CD4-positive, alpha-beta T cell treated with Interleukin-17A for 1 hour (primary cell): ENCODE measurements at places on chromosomes 6 and 20.

- DNase-seq = peak; percentile 85
Measured at GRCh38 chr6:37021356-37022129, 16.1 kb downstream of the FGD2 start.

DNA sequence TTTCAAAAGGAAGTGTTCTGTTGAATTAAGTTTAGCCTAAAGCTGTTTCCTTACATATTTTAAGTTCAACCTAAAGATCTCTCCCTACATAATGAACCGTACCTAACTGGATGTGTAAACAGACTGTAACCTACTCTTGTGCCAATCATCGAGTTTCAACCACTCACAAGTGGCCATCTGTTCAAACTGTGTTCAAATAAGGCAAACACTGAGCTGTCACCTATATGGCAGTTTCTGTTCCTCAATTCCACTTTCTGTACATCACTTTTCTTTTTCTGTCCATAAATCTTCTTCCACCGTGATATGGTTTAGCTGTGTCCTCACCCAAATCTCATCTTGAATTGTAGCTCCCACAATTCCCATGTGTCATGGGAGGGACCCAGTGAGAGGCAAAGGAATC lies 428.6 kb downstream of the HACE1 start:
- DNase-seq = no peak

- no peak for DNase-seq
Measured at GRCh38 chr6:33744895-33745546, 1.7 kb downstream of the IP6K3 start.

GRCh38 chr6:96164802-96165201 lies 149.0 kb downstream of the FUT9 start:
- no peak for DNase-seq

GRCh38 chr6:3902871-3903648 lies 53.9 kb downstream of the FAM50B start:
- no peak for DNase-seq

- no peak for DNase-seq
Measured at GRCh38 chr20:63946986-63947637, 9.1 kb downstream of the UCKL1 start.

DNA sequence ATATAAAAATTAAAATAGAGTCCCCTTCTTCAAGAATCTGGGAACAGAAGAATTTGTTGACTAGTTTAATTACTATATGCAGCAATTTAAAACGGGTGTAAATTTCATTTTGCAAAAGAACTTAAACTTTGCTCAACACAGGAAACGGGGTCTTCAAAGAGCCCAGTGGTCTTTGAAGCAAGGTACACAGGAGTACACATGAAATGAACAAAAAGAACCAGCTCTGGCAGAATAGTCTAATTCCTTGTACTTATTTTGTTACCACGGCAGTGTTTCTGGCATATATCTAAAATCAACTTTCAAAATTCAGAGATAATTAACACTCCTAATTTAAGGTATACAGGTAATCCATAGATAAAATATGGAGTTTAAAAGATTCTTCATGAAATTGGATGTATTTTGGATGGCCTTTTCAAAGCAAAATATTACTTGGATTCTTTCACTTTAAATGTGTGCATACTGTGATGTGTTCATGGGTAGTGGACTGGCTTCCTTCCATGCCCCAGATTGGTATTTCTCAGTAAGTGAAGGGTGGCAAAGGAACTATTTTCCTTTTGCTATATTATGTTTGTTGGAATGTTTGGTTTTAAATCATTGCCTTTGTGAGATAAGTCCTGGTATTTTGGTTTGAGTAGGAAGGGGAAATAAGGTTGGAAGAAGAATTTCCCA lies 96.8 kb upstream of the THEMIS start:
- no peak for DNase-seq

GRCh38 chr6:37741757-37742400 lies 44.2 kb upstream of the MDGA1 start:
- DNase-seq = no peak

- DNase-seq = no peak
Measured at GRCh38 chr6:132954936-132955335, 140.6 kb downstream of the RPS12 start.

- no peak for DNase-seq
Measured at GRCh38 chr20:11274141-11274594, 600.4 kb upstream of the JAG1 start.

DNA sequence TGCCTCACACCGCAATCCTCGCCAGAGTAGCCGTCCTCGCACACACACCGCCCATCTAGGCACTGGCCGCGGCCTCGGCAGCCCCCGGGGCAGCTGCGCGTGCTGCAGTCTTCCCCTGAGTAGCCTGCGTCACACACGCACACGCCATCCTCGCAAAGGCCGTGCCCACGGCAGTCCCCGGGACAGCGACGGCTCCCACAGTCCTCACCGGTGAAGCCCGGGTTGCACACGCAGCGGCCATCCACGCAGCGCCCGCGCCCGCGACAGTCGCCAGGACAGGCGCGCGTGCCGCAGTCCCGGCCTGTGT lies 13.1 kb downstream of the TNXB start:
- DNase-seq = no peak

GRCh38 chr20:11497545-11497944 lies 420.1 kb upstream of the BTBD3 start:
- no peak for DNase-seq

GRCh38 chr6:117506907-117507306 lies 24.4 kb downstream of the DCBLD1 start:
- no peak for DNase-seq

- DNase-seq = no peak
Measured at GRCh38 chr20:47544240-47544639, 42.6 kb downstream of the NCOA3 start.

DNA sequence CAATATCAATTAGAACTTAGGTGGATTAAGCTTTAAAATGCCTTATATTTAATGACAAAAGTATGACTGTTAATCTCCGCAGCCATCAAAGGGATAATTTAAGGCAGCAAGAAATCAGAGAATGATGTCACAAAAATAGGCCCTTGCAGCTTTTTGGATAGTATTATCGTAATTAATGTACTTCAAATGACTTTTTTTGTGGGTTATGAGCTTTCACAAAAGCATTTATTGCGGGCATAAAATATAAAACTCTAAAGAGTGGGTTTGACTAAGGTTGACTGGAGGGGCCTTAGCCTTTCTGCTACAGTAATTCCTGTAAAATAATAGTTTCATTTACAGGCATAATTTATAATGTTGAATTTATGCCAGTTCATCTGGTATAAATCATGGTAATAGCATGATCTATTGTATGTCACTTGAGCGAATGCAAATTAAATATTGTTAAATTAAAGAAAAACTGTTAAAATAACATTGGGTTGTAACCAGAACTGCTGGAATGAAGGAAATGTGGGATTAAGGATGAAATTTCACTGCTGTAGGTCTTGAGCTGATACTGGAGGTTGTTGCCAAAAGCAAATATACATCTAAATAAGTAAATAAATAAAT lies 78.5 kb upstream of the ZFP64 start:
- no peak for DNase-seq

- DNase-seq = no peak
Measured at GRCh38 chr6:25944688-25945574, 14.4 kb upstream of the SLC17A2 start.

DNA sequence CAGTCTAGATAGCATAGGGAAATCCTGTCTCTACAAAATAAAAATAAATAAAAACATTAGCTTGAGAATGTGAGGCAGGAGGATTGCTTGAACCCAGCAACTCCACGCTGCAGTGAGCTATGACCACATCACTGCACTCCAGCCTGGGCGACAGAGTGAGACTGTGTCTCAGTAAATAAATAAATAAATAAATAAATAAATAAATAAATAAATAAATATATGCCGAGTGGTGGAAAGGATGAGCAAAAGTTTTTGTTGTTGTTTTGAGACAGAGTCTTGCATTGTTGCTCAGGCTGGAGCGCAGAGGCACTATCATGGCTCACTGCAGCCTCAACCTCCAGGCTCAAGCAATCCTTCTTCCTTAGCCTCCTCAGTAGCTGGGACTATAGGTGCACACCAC lies 53.4 kb downstream of the TFAP2A start:
- DNase-seq = no peak

DNA sequence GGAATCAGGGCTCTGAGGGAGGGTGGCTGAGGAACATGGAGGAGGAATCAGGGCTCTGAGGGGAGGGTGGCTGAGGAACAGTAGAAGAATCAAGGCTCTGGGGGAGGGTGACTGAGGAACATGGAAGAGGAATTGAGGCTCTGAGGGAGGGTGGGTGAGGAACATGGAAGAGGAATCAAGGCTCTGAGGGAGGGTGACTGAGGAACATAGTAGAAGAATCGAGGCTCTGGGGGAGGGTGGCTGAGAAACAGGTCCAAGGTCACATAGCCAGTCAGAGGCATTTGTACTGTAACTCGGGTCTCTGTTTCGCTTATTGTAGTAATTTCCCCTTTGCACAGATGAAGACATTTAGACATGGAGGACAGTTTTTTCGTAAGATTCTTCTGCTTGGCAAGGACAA lies 164.8 kb downstream of the SOBP start:
- no peak for DNase-seq

DNA sequence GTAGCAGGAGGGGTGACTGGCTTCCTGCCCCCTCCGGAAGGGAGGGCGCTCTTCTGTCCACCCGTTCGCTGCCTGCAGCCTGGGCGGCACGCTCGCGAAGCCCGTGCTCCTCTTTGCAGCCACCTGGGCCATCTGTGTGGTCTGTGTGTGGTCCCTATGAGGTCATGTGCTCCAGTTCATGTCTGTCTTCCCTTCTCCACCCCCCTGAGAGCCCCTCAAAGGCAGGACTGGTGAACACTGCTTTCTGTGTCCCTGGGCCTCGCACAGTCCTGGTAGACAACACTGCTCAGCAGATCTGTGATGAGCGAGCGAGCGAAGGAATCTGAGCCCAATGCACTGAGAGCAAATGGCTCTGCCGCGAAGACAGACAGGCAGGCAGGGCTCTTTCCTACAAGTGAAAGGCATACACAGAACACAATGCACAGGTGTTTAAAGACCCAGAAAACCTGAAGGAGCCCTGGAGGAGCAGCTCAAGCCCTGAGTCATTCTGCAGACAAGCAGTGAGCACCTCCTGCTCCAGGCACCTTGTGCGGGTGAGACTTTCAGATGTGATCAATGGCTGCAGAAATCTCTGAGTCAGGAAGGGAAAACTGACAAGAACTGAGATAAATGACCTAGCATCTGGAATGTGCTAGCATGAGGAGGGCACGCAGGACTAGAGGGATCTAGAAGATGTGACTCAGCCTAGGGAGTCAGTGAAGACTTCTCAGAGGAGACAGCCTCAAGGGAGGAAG lies 27.1 kb downstream of the PPP1R3G start:
- DNase-seq = no peak

DNA sequence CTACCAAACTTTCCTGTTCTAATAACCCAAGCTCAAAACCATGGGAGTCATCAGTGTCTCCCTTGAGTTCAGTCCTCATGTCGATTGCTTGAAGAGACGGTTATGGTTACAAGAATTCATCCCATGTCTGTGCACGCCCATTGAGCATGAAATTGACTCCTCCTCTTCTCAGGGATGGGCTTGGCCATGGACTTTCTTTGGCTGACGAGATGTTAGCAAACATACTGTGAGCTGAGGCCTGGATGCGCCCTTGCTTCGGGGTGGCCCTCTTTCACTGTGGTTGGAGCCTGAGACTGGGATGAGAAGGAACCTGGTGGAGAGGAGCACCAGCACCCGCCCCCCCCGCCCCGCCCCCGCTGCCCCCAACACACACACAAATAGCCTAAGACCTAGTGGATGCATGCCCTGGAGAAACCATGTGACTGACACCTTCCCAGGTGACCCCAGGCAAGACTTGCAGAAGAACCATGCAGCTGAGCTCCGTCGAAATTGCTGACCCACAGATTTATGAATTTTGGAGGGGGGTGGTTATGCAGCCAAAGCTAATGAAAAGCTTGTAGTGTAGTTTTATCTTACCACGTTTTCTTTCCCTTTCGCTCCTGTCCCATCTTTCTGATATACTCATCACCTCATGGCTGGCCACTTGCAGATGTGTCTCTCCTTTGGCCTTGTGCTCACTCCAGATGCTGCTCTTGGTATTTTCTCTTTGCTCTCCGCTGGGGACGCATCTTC lies 231.4 kb downstream of the CDH4 start:
- no peak for DNase-seq

DNA sequence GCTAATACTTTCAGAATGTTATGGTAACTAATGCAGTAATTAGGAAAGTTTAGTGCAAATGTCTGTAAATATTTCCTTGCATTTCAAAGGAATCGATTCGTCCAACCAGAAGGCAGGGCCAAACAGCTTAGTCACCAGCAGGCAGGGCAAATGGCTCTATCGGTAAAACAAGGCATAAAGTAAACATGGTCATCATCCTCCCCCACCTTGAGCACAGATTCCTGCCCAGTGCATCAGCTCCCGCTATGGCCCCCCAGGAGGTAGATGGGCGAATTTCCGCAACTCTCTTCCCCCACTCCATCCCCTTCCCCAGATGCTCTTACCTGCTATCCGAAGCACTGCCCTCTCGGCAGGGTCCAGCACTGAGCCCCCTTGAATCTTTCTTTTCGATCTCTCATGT lies 103.8 kb upstream of the BEND6 start:
- no peak for DNase-seq

- DNase-seq = no peak
Measured at GRCh38 chr20:44601801-44602204, 19.4 kb downstream of the PKIG start.

GRCh38 chr20:24160563-24161281 lies 172.1 kb upstream of the GGTLC1 start:
- DNase-seq = no peak

- no peak for DNase-seq
Measured at GRCh38 chr6:159450815-159451465, 242.1 kb downstream of the SOD2 start.

DNA sequence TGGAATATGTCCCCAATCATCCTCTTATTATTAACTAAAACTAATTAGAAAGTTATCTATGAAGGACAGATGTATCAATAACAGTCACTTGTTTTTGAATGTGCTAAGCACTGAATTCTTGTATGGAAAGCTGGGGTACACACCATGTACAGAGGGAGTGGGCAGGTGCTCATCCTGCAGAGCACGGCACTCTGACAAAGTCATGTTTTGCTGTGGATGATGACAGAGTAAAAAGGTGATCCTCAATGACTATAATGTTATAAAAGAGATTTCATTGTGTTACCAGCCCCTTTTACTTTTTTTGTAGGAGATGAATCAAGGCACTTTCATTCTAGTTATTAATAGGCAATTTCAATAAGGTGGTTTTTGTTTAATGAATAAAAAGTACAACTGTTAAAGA lies 51.4 kb upstream of the MCM9 start:
- DNase-seq = no peak

- DNase-seq = no peak
Measured at GRCh38 chr6:154689493-154690255, 43.5 kb upstream of the SCAF8 start.

- no peak for DNase-seq
Measured at GRCh38 chr20:64137598-64138031, 26.6 kb upstream of the MYT1 start.

GRCh38 chr6:34736823-34737222 lies 20.5 kb upstream of the SNRPC start:
- no peak for DNase-seq
